ENCODE measurements at places on chromosomes 11 and 22. TPM values are rescaled to one million over a fixed set of nuclear protein-coding genes. Genes with fewer than 3 reads are reported as not detected.

UCP3 gene
- total RNA-seq: 1.1 TPM

BDNF gene
- 0.11 TPM for total RNA-seq

ANO5 gene
- 11.2 TPM for total RNA-seq

LRRC75B gene
- total RNA-seq: 9.5 TPM

DSCAML1 gene
- total RNA-seq: 3.6 TPM

POTEH gene
- not detected for total RNA-seq

ARHGAP20 gene
- 1.1 TPM for total RNA-seq

STT3A gene
- 118 TPM for total RNA-seq

CHCHD10 gene
- total RNA-seq: 538 TPM

SUSD2 gene
- total RNA-seq: 2.7 TPM

ZDHHC13 gene
- total RNA-seq: 30.5 TPM

DNA sequence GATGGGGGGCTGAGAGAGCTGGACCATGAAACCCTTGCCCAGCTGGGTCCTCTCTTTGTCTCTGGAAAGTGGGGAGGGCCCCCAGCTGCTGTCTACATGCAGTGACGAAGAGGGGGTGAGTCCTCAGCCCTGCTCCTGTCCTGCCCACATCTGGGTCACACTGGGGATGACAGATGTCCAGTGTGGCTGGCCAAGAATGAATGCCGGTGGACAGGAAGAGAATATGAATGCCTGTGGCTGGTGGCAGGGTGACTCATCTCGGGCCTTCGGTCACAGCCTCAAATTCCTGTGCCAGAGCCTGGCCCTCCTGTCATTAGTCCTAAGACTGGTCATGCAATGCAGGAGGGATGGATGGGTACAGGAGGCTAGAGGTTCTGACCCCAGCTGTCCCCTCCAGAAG lies 2.2 kb upstream of the PNPLA3 start:
- no peak for DNase-seq

- DNase-seq: no peak
Measured at GRCh38 chr22:28674121-28674563, 5.5 kb downstream of the TTC28 start.

GRCh38 chr22:33130473-33130872 lies 72.3 kb upstream of the SYN3 start:
- no peak for DNase-seq

DNA sequence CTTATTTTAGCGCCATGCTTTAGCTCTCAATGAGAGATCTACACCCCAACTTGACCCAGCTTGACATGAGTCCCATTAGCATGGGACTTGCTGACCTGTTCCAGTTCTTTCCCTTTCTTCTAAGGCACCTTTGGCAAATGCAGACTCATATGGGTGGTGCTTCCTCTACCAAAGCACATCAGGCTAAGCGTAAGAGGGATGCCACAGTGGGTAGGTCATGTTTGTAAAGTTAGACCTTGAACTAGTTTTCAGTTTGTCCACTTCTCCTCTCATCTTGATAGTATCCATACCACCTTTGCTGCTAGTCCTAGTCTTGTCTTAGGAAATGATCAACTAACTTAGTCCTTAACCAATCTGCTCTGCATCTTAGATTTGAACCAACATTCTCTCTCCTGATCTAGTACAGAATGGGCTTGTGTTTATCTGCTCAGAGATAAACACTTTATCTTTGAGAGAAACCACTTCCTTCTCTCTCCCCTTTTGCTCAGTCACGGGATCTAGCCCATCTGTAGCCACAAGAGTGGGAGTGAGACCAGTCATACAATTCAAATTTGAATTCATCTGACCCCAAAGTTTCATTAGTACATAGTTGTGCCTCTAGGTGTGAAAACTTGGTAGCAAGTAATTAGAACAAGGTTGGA lies 72.1 kb upstream of the CD44 start:
- no peak for DNase-seq

DNA sequence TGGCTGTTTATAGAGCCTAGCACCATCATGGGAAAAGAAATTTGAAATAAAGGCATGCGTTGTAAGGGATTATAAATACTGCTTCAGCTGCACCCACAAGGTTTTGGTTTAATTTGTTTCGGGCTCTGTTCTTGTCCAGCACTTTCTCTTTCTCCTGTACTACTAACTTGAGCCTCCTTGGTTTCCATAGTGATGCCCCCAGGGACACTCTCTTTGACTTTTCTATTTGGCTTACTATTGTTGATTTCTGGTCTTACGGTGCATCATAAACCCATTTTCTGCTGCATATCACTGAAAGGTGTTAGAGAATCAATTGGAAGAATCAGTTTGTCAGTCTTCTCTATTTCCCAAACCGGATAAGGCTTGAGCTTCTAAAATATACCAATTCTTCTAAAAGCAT lies 1674.3 kb upstream of the RAG2 start:
- no peak for DNase-seq

- DNase-seq: no peak
Measured at GRCh38 chr22:27801202-27801615, 347 bp downstream of the MN1 start.

- no peak for DNase-seq
Measured at GRCh38 chr11:16817351-16817750, 78.9 kb downstream of the C11orf58 start.

- no peak for DNase-seq
Measured at GRCh38 chr22:48444320-48445112, 1383.2 kb downstream of the BRD1 start.

DNA sequence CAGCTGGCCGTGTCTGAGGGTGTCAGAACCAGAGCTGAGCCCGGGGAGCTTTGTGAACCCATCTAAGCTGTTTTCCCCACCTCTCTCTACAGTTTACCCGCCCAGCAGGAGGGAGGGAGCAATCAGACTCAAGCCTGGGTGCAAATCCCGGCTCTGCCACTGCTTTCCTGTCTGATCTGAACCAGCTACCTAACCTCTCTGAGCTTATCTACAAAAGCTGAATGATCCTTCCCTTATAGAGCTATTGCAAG lies 252 bp downstream of the APOL2 start:
- DNase-seq: peak; percentile 29

- peak; percentile 89 for DNase-seq
Measured at GRCh38 chr11:46826310-46827044, 19.6 kb downstream of the CKAP5 start.

DNA sequence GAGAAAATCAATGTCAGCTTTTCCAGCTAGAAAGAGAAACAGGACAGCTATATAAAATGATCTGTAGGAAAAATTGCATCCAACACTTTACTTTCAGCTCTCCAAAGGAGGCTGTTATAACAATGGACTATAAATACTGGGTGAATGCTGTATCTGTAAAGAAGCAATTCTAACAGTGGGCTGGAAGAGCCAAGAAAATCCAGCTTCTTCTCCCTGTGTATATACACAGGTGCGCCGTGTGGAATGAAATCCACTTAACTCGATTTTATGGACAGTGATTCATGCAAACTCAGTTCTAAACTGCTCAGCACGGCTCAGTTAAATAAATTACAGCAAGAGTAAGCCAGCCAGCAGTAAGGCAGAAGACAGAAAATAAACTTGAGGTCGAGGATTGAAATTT lies 32.5 kb upstream of the LMO2 start:
- DNase-seq: no peak

DNA sequence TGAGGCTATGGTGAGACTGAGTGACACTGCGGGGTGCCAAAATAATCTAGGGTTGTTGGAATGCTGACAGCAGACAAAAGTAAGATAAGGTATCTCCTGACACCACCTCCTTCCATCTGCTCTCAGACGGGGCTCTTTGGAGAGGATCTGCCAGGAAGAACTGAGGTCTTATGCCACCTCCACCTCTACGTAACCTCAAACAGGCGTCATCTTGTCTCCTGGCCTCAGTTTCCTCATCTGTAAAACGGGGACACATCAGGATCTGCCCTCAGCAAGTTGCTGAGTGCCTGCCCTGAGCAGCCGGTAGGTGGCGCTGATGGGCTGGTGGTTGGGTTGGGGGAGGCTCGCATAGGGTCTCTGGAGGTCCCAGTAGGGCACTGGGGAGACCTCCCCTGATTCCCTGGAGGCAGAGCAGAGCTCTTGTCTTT lies 1.7 kb upstream of the MYEOV start:
- no peak for DNase-seq

- no peak for DNase-seq
Measured at GRCh38 chr22:40118979-40119378, 58.7 kb upstream of the TNRC6B start.

GRCh38 chr11:7600205-7600775 lies 73.0 kb downstream of the CYB5R2 start:
- no peak for DNase-seq

- no peak for DNase-seq
Measured at GRCh38 chr22:23382428-23383218, 197.5 kb downstream of the IGLL1 start.

GRCh38 chr11:37804666-37805065 lies 1206.6 kb upstream of the RAG2 start:
- no peak for DNase-seq

- DNase-seq: no peak
Measured at GRCh38 chr22:43129426-43130425, 13.5 kb downstream of the MCAT start.

DNA sequence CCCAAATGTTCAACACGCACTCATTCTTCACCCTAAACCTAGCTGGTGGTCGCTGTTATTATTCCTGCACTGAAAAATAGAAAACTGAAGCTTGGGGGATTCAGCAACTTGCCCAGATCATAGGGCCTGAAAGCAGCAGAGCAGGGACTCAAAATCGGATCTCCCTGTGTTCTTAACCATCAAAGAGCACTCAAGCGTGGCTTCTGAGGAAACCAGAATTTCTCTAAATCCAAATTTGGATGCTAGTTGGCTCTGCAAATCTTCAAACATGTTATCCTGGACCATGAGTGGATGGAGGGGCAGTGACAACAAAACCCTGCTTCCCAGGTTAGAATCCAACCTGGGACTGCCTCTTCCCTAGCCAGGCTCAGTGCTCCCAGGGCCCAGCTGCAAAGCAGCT lies 11.6 kb upstream of the ARAP1 start:
- DNase-seq: no peak

- no peak for DNase-seq
Measured at GRCh38 chr11:114172055-114172861, 112.7 kb downstream of the ZBTB16 start.

- no peak for DNase-seq
Measured at GRCh38 chr11:11311169-11311568, 41.9 kb downstream of the CSNK2A3 start.

- no peak for DNase-seq
Measured at GRCh38 chr11:122393209-122393860, 262.2 kb upstream of the UBASH3B start.

DNA sequence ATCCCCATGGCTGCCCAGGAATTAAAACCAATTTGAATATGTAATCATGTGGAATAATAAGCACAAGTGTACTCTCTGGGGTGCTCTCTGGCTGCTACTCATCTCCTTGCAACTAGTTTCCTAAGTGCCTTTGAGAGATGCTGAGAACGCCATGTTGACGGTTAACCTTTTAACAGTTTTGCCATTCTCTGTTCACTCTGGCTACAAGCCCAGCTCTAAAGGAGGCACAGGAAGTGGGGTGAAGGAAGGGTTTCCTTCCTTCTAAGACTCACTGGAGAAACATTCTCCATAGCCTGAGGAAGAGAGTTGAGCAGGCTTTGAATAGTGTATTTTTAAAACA lies 122.0 kb upstream of the ZC3H12C start:
- DNase-seq: no peak

DNA sequence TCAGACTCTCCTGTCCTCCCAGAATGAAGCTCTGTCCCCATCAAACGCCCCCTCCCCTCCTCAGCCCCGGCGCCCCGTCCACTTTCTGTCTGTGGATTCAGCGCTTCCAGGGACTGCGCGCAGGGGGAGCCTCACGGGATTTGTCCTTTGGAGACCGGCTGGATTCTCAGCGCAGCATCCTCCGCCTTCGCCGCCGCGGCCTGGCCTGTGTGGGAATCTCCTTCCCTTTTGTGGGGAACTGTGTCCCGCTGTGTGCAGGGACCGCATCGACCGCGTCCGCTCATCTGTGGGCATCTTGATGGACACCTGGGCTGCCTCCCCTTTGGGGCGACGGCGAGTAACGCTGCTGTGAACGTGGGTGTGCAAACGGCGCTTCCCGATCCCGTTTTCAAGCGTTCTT lies 1.1 kb upstream of the SCT start:
- DNase-seq: no peak

Data from left colon (tissue), 2 donors.